ENCODE measurements at places on chromosomes 7 and 10. TPM values are rescaled to one million over a fixed set of nuclear protein-coding genes. Genes with fewer than 3 reads are reported as not detected.

Gene COX15
- polyA plus RNA-seq: 29.8 TPM

Gene CFTR
- polyA plus RNA-seq: 0.43 TPM

Gene PRF1
- 0.82 TPM for polyA plus RNA-seq

- no peak for DNase-seq
These were observed 67.1 kb downstream of the ADCYAP1R1 start for GRCh38 chr7:31119249-31119648.

GRCh38 chr10:118827466-118828155 lies 72.8 kb upstream of the CACUL1 start:
- no peak for DNase-seq

DNA sequence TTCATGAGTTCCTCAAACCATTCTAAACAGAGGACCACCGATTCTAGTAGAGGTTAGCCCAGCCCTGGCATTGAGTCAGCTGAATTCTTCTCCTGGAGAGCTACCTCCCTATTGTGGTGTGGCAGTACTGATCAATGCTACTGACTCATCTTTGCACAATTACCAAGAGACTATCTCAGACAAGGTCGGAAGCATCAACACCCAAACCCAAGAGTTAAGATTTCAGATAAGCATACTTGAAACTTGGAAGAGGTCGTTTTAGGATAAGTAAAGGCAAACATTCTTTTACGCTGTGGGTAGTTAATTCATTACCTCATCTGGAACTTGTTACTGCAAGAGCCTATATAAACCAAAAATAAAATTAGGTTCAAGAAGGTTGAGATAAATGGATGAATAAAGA lies 154.6 kb upstream of the NRBF2 start:
- no peak for DNase-seq

- no peak for DNase-seq
These were observed 76.4 kb downstream of the MAGI2 start for GRCh38 chr7:79377097-79377496.

GRCh38 chr7:44535348-44536064 lies 5.6 kb downstream of the NPC1L1 start:
- DNase-seq: no peak

DNA sequence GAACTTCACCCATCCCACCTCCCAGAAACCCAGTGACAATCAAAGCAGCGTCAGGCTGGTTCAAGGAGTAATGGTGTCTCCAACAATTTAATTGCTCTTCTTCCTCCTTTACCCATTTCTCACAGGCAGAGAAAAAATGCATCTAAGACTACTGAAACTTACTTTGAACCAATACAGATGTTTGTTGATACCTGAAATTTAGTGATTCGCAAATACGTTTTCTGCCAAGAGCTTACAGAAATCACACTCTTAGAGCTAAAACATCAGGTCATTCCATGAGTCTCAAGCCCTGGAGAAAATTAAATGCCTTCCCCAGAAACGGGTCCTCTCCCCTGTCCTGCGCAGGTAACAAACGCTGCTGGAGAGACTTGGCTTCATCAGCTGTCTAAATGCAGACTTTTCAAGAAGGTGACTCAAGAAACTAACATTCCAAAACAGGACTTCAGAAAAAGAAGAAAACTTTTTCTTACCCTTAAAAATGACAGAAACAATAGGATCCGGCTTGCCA lies 443 bp downstream of the MYOF start:
- DNase-seq: no peak

DNA sequence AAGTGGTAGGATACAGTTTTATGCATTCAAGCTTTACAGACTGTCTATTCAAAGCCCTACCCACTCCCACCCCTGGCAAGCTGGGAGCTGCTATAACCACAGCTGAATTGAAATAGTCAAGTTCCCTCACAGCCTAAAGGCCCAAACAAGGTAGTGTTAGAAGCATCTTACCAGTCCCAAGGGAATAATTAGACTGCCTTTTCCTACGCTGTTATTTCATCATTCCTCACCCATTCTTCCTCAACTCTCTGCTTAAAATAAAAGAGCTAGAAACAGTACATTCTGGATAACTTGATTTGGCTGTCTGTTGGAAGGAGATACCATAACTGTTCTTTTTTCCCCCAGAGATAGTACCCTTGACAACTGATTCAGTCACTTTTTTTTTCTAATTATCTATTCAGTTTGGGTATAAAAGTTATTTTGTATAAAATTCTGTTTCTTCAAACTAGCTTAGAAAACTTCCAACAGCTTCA lies 54.0 kb downstream of the RAPGEF5 start:
- DNase-seq: no peak

GRCh38 chr7:92246360-92247101 lies 757 bp downstream of the ANKIB1 start:
- DNase-seq: peak; percentile 4

- DNase-seq: no peak
These were observed 26.0 kb upstream of the MCU start for GRCh38 chr10:72665925-72666324.

- peak; percentile 84 for DNase-seq
These were observed at the start of gene IFIT3 for GRCh38 chr10:89327803-89328441. Gene IFIT3 (plus strand): TSS chr10:89327997. CDS start chr10:89328074, 77 bp downstream.
